ENCODE measurements at places on chromosomes 11 and 22.

- DNase-seq: no peak
These were observed 33.0 kb downstream of the PPP6R2 start for GRCh38 chr22:50376085-50376651.

DNA sequence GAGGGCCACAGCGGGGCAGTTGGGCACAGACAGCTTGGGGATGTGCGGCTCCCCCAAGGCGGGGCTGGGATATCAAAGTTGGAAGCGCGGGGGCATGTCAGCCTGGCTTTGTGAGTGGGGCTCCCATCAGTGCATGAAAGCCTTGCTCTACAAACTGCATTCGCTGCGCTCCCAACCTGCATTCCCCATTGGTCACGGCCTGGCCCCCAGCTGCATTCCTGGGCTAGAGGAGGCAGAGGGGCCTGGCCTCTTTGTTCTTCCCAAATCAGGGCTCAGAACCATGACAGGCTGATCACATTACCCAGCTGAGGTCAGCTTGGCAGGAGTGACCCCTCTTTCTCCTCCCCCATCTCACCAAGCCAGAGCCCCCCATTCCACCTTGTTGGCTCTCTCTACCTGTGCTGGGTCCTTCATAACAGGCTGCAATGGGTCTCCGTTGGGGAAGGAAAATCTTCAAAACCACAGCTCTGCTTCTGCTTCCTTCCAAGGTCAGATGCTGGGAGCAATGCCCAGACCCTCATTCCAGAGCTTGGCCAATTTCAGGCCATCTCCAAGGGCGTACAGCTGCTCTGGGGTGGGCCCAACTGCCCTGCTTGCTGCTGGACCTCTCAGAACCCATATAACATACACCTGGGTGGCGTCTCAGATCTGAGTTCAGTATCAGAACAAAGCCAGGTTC lies 38.7 kb upstream of the CDON start:
- DNase-seq: no peak

DNA sequence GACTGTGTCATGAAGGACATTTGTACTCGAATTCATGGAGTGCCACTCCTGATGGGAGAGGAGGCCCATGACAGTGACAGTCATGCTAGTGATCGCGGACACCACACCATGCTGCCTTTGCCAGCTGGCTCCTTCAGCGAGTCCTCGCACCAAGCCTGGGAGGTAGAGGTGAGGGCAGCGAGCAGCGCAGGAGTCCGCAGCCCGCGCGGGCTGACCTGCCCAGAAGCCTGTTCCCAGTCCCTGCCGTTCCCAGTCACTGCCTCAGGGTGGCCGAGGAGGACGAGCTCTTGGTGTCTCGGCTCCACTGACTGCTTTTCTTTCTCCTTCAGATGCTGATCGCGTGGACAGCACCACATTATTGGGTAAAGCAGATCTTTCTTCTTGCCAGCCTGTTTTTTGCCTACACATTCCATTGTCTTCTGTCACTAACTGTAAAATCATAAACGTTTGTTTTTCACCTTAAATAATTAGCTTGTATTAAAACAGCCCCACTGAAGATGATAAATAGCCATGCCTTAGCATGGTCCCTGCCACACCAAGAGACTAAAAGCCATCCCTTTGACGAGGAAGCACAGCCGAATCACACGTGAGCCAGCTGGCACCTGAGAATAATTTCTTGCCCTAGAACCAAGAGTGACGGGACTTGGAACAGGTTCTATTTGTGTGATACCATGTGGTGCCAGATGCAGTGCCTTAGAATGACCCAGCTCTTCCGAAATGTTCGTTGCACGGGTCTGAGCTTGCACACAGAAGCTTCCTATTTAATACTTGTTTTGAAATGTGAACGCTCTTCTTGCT lies 25.5 kb downstream of the FAM118A start:
- no peak for DNase-seq

DNA sequence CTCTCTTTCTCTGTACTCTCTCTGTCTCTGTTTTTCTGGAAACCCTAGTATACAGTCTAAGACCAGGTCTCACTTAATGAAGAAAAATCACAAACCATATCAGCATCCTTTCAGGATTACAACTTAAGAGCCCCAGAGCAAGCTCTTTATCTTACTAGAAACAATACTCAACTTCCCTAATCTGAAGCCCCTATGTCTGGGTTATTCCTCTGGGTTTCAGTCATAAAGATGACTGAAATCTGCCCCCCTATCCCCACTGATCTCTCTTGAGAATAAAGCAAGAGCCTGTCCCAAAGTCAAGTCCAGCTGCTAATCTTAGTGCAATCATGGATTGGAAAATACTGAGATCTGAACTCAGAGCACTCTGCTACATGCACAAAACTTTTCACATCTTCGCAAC lies 53.9 kb upstream of the PICALM start:
- DNase-seq: no peak

GRCh38 chr22:25403811-25404471 lies 160.5 kb upstream of the GRK3 start:
- no peak for DNase-seq
